ENCODE measurements at places on chromosomes 1 and 21.

DNA sequence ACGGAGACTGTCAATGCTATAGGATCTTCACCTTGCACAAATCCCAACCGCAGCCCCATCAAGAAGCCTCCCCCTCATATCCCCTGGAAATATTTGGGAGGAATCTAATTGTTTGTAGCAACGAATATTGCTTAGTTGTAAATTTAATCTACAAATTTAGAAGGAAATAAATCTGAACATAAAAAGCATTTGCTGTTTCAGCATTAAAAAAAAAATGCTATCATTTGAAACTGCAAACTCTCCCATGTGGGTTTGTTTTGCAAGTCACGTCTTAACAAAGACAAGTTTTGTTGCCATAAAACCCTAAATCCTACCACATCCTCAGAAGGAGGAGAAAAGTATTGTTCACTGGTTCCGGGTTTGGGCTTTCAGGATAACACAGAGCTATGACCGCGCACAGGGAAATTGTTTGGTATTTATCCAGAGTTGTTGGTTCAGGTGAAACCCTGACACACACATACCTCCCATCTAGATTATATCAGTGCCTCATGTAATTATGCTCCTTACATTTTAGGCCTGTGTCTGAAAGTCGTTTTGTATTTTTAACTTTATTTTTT, 279.6 kb downstream of the TM2D1 start:
- no peak for DNase-seq

- DNase-seq = no peak
Measured at GRCh38 chr1:112575154-112575804, 43.7 kb downstream of the ST7L start.

DNA sequence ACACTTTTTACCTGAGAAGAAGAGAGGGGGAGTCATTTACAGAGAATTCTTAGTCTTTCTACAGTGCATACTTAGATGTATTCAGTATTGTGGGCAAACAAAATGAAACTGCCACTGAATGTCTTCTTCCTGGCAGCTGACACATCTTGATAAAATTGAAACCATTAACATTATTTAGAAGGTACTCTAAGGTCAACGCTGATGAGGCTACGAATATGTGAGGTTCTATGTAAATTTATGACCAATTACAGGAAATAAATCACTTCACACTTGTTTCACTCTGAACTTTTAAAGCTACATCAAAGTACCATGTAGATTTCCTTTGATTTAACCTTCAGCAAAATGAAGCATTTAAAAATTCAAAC, 51.3 kb upstream of the GFI1 start:
- DNase-seq = peak; percentile 81

- peak; percentile 44 for DNase-seq
Measured at GRCh38 chr1:224432672-224433040, 1.9 kb downstream of the WDR26 start.

DNA sequence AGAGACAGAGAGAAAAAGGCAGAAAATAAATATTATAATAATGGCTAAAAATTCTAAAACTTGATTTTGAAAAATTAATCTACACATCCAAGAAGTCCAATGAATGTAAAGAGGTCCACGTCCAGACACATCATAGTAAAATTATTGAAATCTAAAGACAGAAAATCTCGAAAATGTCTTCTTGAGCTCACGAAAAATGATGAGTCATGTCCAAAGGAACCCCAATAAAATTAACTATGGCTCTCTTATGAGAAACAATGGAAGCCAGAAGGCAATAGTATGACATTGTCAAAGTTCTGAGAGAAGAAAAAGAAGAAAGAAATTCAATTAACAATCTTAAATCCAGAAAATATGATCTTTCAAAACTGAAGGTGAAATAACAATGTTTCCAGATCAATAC, 84.6 kb downstream of the LRRIQ3 start:
- DNase-seq = no peak

DNA sequence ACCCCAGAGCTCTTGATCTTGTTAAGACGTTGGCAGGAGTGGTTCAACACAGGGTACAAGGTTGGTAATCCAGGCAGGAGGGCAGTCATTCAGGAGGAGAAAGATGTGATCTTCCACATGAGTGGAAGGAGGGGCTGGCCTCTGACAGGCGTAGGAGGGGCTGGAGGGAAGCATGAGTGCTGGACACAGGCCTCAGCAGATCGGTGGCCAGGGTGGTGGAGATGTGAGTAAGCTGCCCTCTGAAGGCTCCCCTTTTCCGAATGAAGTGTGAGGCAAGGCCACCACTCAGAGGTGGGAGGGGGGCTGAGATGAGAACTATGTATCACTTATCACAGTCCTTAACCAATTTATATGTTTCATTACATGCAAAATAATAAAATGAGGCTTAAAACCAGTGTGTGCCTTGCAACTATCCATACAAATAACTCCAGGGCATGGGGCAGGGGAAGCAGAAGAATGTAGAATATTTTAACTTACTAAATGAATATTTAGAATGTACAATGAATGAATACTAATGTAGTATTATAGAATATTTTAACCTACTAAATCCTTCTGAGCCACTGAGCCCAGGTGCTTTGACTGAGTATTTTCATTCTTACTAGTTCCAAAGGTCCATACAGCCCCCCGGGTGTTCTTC, 103.5 kb upstream of the TLR5 start:
- DNase-seq = no peak

DNA sequence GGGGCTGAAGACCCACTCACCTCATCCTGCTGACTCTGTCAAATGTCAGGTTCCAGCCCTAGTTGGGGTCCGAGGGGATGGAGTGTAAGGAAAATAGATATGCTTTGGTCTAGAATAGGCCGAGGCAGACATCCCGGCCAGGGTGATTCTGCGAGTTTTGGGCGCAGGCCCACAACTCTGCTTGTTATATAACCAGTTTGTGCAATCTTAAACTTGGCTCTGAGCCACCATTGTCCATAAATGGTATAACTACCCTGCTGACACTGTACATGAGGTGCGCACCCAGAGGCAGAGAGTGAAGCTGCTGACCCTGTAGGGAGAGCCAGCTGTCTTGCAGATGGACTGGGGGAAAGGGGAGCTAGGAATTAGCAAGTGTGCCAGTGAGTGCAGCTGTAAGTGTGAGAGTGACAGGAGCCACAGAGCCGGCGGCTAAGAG, 1388.8 kb downstream of the AMY1C start:
- no peak for DNase-seq

GRCh38 chr1:156495401-156496140, 5.0 kb downstream of the MEF2D start:
- DNase-seq = no peak

DNA sequence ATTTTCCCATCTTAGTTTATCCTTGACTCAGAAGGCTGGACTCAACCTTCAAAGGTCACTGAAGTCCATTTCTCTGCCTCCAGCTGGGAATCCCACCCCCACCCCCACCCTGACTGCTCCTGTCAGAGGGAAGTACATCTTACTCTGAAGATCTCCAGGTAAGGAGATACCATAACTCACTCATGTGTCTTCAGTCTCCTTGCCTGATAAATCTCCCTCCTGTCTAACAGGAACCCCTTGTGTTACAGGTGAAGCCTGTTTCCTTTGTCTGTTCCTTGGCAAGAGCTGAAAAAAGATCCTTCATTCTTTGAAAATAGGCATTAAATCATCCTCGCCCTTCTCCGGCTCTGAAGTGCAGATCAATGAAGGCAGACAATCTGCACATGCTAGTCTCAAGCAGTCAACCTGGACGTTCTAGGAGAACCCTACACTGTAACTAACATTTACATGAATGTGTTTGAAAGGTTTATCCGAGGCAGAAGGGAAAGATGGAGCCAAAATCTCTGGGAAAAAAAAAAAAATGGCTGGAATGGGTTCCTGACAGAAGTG, 250.6 kb downstream of the TM2D1 start:
- DNase-seq = no peak

DNA sequence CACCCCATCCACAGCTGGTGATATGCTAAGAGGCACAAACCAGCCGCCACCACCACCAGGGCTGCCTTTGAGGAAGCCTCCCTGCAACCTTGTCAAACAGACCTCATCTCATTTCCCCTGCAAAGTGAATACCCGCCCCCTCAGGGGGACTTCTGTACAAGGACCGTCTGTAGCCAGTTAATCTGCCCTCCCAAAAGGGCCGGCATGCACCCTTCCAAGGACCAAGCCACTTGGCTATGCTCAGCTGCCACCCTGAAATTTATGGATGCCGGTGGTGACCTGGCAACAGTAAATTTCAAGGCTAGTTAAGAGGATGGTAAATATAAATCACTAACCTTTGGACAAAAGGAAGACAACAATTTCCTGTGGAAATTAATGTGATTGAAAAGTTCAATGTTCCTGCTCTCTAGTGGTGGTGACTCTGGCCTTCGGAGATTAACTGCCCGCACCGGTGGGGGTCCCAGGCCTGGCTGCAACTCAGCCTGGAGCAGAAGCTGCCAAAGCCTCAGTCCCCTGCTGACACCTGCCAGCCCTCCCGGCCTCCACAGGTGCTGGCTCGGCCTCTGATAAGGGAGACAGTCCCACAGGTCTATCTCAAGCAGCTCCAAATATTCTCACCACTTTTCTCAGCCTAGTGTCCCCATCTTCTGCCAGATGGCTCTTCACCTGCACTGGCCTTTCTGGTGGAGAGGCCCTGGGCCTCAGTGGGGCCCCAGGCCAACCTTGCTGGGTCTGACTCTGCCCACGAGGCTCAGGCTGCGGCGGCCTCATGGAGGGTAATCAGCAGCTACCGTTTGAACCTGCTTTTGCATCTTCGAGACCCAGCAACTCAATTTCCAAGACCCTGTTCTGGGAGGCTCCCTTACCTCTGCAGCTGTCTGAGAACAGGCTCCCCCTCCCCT, 12.2 kb downstream of the TMEM53 start:
- no peak for DNase-seq

- DNase-seq = peak; percentile 4
Measured at GRCh38 chr1:229848752-229849677, 218.0 kb upstream of the GALNT2 start.

DNA sequence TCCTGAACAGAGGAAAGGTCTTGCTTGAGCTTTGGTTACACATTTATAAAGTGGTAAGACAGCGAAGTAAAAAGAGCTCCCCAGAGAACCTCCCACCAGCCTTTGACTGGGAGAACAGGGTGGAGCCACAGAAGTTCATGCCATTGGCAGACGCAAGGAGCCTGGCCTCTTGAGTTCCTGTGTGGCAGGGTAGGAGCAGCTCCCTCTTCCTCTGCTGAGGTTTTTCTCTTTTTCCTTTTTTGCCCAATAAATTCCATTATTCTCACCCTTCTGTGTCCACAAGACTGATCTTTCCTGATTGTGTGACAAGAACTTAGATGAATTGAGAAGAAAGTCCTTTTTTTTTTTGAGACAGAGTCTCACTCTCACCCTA, 4.3 kb downstream of the THEM4 start:
- DNase-seq = peak; percentile 61

GRCh38 chr1:184480736-184481135, 93.9 kb downstream of the C1orf21 start:
- DNase-seq = no peak

Data from activated CD4-positive, alpha-beta T cell treated with anti-CD3 and anti-CD28 coated beads, Interleukin-2, Interleukin-4, amounts not matched to agents 100 ng/mL and 50 ng/mL, durations not matched to agents 16 hours and 8 hours (primary cell).